ELR (cell line): ENCODE measurements at places on chromosomes 1 and 21.

- DNase-seq: no peak
Measured at GRCh38 chr1:92095874-92096273, 15.7 kb downstream of the BTBD8 start.

DNA sequence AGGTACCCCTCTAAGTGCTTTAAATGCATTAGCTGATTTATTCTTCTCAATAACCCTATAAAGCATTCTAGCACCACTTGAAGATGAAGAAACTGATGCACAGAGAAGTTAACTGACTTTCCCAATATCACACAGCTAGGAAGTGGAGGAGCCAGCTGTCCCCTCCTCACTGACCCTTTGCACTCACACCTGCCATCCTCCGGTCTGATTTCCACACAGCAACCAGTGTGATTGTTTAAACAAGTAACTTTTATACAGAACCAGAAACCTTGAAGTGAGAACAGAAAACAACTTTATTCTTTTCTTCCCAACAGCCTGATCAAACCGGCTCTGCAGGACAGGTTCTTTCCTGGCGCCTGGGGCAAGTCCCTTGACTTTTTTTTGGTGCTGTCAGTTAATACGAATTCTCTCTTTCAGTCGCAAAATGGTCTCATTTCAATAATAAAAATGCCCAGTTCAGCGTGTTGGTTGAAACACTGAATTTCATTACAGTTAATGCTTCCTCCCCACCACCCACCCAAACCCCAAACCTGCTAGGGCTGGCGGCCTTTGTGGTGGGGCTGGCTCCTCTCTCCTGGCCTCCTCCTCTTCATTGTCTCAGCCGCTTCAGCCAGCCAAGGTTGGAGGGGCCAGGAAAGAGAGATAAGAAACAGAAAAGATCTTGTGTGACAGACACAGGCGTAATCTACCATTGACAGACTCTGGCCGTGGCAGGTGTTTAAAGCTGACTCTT is 26.4 kb upstream of the EEIG2 start:
- DNase-seq: no peak

GRCh38 chr1:93446837-93447451 is 974 bp upstream of the FNBP1L start:
- DNase-seq: peak; percentile 19

DNA sequence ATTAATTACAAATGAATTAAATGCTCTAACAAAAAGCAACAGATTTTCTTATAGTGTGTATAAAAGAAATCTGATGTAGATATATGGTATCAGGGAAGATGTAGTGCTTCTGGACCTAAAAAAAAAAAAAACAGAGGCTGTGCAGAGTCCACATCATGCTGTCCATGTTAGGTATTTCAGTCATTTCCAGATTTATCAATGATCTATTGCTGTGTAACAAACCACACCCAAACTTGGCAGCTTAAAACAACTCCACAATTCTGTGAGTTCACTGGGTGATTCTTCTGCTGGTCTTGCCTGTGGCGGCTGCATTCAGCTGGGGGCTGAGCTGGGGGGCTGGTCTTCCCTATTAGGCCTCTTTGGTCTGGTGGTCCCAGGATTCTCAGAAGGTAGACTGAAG is 52.3 kb upstream of the C1orf146 start:
- DNase-seq: no peak

- peak; percentile 30 for DNase-seq
Measured at GRCh38 chr1:117150316-117150715, 28.8 kb upstream of the TRIM45 start.

DNA sequence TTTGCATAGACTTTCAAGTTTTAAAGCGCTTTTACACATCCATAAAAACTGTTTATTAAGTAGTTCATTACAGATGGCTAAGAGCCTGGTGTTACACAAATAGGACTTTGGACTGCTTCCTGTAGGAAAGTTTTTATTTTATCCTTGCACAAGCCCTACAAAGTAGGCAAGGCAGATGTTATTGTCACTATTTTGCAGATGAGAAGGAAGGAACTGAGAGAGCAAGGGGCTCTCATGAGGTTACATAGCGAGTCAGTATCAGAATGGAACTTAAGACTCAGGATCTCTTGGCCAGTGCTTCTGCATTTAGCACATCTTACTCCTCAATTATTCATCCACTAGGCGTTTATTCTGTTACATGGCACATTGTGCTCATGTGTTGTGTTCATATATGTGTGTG is 2.6 kb upstream of the MAPKAPK2 start:
- no peak for DNase-seq
